ENCODE measurements at places on chromosomes 5 and 9.

DNA sequence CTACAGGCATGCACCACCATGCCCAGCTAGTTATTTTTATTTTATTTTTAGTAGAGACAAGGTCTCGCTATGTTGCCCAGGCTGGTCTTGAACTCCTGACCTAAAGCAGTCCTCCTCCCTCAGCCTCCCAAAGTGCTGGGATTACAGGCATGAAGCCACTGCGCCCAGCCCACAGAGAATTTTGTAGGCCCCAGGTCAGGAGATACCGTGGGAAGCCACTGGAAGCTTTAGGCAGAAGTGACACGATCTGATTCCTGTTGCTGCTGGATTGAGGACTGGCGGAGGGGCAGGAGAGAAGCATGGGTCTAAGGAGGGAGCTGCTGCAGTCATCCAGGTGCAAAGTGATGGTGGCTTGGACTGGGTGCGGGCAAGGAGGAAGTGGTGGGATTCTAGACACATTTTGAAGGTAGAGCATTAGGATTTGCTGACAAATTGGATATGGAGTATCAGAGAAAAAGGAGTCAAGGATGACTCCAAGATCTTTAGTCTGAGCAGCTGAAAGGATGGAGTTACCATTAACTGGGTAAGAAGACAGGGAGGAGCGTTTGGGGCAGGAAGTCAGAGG lies 20.7 kb downstream of the TCF7 start:
- DNase-seq = peak; percentile 2

DNA sequence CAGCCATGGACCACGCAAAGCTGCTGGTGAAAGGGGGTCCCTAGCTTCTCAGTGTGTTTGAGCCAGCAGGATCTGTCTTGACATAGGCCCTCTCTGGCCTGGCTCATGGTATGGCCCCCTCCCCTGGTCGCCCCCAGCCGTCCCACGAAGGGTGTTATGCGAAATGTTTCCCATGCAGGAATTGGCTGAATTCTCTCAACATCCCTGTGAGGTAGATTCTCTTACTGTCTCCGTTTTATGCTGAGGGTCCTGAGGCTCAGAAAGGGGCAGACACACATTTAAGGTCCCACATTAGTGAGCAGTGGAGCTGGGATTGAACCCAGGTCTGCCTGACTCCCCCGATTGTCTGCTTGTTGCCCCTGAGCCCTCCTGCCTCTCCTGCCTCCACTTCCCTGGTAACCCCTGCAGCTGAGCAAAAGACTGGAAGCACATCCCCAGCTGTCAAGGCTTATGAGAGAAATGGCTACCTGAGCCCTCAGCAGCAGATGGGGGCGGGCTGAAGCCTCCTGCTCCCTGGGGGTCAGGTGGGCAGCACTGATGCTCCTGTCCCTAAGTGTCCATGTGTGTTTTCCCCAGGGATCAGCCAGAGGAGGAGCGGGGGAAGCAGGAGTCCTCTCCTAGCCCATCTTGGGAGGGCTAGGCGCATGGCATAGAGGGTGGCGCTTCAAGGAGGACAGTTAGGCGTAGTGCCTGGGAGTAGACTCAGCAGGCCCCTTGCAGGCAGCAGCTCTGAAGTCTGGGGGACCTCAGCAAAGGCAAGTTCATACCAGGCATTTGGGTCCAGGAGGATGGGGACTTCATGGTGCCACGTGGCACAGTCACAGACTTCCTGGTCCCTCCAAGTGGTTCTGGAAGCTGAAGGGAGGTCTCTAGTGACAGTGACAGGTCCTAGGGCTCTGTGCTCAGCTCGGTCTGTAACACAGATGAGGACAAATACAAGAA lies 49.0 kb upstream of the GARNL3 start:
- no peak for DNase-seq

DNA sequence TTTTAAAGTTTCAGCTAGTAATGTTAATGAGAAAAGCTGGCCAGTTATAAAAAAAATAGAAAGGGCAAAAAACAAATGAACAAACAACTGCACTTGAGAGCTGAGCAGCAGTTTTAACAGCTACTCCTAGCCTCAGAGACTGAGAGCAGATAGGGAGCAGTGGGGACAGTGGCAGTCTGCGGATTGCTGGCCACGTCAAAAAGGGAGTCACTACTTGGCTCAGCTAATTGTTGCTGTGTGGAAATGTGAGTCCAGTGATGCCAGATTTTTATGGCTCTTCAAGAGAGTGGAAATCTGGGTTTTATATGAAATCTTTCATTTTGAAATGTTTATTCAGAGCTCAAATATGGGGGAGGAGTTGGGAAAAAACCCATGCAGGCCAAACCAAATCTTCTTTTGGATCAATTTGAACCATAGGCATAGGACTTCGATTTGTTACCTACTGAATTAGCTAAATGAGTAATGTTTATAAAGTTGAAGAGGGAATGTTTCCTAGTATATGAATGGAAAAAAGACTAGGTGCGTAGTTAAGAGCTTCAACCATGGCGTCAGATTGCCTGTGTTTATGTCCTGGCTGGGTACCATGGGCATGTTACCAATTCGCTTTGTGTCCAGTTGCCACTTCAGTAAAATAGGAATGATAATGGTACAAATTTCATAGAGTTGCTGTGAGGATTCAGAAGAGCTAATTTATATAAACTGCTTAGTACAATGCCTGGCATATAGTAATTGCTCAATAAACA lies 102.1 kb downstream of the PAM start:
- DNase-seq = no peak

DNA sequence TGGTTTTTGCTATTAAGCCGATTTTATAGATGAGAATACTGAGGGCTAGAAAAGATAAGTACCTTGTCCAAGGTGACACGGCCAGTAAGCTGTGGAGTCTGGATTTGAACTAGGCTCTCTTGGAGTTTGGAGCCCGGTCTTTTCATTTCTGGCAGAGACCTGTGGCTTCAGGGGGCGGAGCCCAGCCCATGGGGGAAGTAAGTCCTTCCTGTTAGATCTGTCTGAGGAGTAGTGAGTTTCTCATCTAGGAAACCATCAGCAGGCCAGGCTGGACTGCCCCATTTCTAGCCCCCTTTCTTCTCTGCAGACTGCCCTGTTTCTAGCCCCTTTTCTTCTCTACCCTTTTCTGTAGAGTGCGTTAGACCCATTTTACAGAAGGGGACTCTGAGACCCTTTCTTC lies 521 bp upstream of the PTGS1 start:
- no peak for DNase-seq

- no peak for DNase-seq
These were observed 34.4 kb upstream of the MRPS30 start for GRCh38 chr5:44774279-44774880.

- no peak for DNase-seq
These were observed 138.7 kb upstream of the ARRDC3 start for GRCh38 chr5:91521785-91522184.
